ENCODE measurements at places on chromosomes 7 and 10. TPM values are rescaled to one million over a fixed set of nuclear protein-coding genes. Genes with fewer than 3 reads are reported as not detected.

GRCh38 chr7:37916673-37917660, at the start of gene SFRP4:
Gene SFRP4, minus strand, starts transcription at chr7:37916817. Its CDS starts 280 bp downstream, at chr7:37916537.
- DNase-seq = peak; percentile 64
- H3K27me3 ChIP-seq = peaks cover 84% of the 10 kb centered on the region
- H3K4me1 ChIP-seq = peaks cover 16% of the 10 kb centered on the region
- H3K36me3 ChIP-seq = no peaks in the 10 kb centered on the region
- no peak within 1 kb of the TSS for H3K27ac ChIP-seq

GRCh38 chr10:89310056-89310893, 8.4 kb downstream of the IFIT2 start:
- no peaks in the 10 kb centered on the region for H3K27me3 ChIP-seq
- H3K36me3 ChIP-seq = no peaks in the 10 kb centered on the region
- H3K27ac ChIP-seq = no peak overlapping the region
- no peak overlapping the region for H3K4me3 ChIP-seq
- DNase-seq = no peak
- peaks cover 3% of the 10 kb centered on the region for H3K4me1 ChIP-seq

APBB1IP gene
- 0.16 TPM for total RNA-seq

GRCh38 chr10:91528080-91528479, 104.8 kb downstream of the PPP1R3C start:
- H3K4me3 ChIP-seq = no peak overlapping the region
- DNase-seq = no peak
- no peaks in the 10 kb centered on the region for H3K36me3 ChIP-seq
- H3K4me1 ChIP-seq = no peaks in the 10 kb centered on the region

GRCh38 chr10:60441515-60441914, 51.8 kb upstream of the ANK3 start:
- no peak overlapping the region for H3K4me3 ChIP-seq
- no peak for DNase-seq
- H3K27me3 ChIP-seq = no peaks in the 10 kb centered on the region
- H3K4me1 ChIP-seq = peaks cover 17% of the 10 kb centered on the region

- H3K4me1 ChIP-seq = peaks cover 27% of the 10 kb centered on the region
- no peak for DNase-seq
- peak overlapping the region; percentile 87 for H3K4me3 ChIP-seq
- H3K27me3 ChIP-seq = peaks cover 20% of the 10 kb centered on the region
- peak overlapping the region; percentile 77 for H3K27ac ChIP-seq
These were observed 787 bp upstream of the PLEKHA1 start for GRCh38 chr10:122373721-122374120.

DNA sequence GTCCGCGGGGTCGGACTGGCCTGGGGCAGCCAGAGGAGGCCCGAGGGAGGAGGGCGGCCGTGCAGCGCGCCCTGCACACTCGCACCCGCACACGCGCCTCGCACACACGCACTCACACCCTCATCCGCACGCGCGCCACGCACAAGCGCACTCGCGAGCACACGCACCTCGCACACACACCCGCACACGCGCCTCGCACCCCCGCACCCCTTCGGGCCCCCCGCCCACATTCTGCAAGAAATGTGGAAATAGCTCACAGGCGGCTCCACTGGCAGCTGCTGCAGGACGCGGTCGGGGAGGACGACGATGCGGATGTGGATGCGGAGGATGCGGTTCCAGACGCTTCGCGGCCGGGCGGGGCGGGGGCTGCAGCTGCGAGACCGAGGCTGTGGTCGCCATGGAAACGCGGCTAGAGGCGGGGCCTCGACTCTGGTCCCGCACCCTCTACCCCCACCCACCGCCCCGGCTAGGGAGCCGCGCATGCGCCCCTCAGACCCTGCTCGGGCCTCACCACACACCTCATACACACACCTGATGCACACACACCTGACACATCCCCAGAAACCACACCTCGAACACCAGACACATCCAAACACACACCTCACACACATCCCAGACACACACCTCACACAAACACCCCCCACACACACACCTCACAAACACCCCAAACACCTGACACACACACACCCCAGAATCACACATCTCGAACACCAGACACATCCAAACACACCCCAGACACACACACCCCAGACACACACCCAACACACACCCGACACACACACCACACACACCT, at the start of gene CALY:
TSS of gene CALY (minus strand) at position 320 of the 793 bp plus-strand sequence. CDS start 7,907 bp downstream, outside the sequence.
- no peaks in the 10 kb centered on the region for H3K36me3 ChIP-seq
- peaks cover 37% of the 10 kb centered on the region for H3K27me3 ChIP-seq

DNA sequence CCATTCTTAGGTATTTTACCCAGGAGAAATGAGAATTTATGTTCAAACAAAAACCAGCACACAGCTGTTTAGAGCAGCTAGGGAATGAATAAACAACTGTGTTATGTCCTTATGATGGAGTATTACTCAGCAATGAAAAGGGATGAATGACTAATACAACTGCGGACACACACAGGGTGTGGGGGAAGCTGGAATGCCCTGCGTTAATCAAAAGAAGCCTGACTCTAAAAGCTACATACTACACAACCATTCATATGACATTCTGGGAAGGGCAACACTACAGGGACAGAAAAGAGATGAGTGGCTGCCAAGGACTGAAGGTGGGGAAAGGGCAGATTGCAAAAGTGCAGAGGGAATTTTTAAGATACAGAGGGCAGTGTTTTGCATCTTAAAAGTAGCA, 64.0 kb downstream of the DLG5 start:
- peaks cover 10% of the 10 kb centered on the region for H3K36me3 ChIP-seq
- no peak overlapping the region for H3K4me3 ChIP-seq
- no peak overlapping the region for H3K27ac ChIP-seq
- H3K27me3 ChIP-seq = no peaks in the 10 kb centered on the region

DNA sequence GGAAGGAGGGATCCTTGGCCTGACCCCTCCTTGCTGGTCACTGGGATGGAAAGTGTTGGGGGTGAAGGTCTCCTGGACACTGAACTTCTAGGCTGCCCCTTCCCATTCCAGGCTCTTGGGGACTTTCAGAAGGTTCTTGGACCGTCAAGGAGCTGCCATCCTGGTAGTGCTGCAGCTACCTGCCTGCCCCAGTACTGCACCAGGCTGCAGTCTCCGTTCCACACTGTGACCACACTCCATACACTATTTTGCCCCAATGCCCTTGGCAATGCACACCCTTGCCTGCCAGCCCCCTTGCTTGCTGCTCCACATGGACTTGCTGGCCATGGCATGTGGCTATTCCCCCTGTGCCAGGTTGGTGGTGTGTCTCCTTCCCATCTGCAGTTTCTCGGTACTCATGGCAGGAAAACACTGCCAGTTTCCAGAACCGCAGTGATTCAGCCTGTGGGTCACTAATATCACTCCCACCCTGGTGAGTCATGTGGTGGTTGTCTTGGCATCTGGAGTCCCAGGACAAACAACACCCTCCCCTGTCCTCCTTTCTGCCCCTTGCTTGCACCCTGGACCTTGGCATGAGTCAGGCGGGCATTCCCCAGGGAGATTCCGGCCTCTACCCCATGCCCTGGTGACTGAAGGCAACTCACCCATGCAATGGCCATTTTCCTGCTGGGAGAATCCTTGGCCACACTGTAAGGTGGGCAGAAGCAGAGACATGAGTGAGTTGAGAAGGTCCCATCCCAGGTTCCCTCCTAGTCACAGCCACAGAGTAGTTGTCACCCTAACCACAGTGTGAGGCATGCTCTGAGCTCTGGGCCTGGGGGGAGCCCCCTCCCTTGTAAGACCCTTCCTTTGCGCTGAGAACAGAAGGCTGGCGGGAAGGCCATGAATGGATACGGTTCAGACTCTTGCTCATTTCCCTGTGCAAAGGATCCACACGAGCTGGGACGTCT, 32.8 kb downstream of the GOLGA7B start:
- no peak overlapping the region for H3K4me3 ChIP-seq
- peaks cover 8% of the 10 kb centered on the region for H3K4me1 ChIP-seq
- H3K27me3 ChIP-seq = no peaks in the 10 kb centered on the region
- H3K27ac ChIP-seq = no peak overlapping the region
- H3K36me3 ChIP-seq = no peaks in the 10 kb centered on the region
- DNase-seq = no peak

DNA sequence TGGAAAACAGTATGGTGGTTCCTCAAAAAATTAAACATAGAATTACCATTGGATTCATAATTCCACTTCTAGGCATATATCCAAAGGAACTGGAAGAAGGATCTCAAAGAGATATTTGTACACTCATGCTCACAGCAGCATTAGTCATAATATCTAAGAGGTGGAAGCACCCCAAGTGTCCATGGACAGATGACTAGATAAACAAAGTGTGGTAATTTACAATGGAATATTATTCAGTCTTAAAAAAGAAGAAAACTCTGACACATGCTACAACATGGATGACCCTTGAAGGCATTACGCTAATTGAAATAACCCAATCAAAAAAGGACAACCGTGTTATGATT, 594.2 kb downstream of the KCNMA1 start:
- H3K27ac ChIP-seq = no peak overlapping the region
- H3K4me1 ChIP-seq = peaks cover 7% of the 10 kb centered on the region
- H3K27me3 ChIP-seq = no peaks in the 10 kb centered on the region
- DNase-seq = no peak
- no peak overlapping the region for H3K4me3 ChIP-seq

GRCh38 chr10:76649723-76650127, 987.9 kb downstream of the KCNMA1 start:
- H3K4me3 ChIP-seq = no peak overlapping the region
- no peak overlapping the region for H3K27ac ChIP-seq
- no peak for DNase-seq
- no peaks in the 10 kb centered on the region for H3K27me3 ChIP-seq
- peaks cover 14% of the 10 kb centered on the region for H3K4me1 ChIP-seq
- H3K36me3 ChIP-seq = no peaks in the 10 kb centered on the region

DNA sequence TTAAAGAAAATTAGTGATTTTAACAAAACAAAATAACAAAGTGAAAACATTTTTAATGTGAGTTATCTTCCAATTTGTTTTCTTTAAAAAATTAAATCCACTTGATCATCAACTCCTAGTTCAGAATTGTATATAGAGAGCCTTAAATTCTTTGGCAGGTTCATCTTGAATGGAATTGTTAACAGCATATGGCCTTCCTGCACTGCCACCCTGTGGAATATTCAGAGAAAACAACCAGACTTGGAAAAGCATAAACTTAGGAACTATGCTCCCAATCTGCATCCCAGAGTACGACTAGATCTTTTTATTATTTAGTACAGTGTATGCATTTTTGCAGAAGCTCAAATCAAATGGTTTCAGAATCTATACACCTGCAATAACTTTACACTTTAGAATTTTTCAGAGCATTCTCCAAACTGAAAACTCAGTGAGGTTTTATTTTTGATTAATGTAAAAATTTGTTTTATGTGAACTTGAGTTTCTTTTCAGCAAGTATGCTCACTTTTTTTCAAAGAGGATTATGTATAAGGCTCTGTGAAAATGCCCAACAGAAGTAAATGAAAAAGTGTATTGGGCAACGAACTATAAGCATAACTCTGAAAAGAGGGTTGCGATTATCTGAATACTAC, 44.9 kb upstream of the ANK3 start:
- H3K4me3 ChIP-seq = no peak overlapping the region
- no peak overlapping the region for H3K27ac ChIP-seq
- DNase-seq = peak; percentile 15

DNA sequence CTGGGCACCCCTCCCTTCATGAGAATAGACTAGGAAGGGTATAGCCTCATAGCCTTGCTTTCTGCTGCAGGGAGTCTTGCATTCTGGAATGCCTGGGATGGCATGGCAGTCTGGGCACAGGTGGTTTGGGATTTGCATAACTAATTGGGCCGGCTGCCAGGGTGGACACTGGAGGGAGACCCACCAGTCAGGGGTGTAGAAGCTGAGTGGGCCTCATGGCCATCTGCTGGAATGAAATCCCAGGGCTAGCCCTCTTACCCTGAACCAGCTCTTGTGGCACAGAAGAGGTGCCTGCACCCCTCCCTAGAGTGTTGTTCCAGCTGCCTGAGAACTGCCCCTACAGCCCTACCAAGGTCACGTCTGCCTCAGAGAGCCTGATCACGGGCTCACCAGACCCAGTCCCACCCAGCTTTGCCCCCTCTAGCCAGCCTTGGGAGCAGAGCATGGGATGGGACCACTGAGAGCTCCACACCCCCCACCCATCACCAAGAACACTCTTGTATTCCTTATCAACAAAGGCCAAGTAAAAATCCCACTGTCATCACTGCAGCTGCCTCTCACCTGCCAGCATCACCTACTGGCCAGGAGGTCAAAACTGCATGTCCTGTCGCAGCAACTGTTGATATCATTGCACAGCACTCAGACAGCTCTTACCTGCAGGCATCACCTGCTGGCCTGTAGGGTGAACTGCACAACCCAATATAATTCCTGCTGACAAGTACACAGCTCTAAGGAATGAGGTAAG, 148.9 kb downstream of the ZEB1 start:
- no peaks in the 10 kb centered on the region for H3K27me3 ChIP-seq
- peaks cover 9% of the 10 kb centered on the region for H3K36me3 ChIP-seq
- no peak overlapping the region for H3K27ac ChIP-seq
- DNase-seq = peak; percentile 61
- no peak overlapping the region for H3K4me3 ChIP-seq

MSS51 gene
- 3.1 TPM for total RNA-seq

Measured in WTC11 (cell line).